Stimulated activated CD4-positive, alpha-beta T cell treated with anti-CD3 and anti-CD28 coated beads, TNF-alpha, amount 100 ng/mL, for 24 hours (primary cell): ENCODE measurements at places on chromosomes 2 and 18.
A peak's percentile ranks its signal among the peaks of the same experiment; 100 is the strongest.

- DNase-seq = no peak
These were observed 4.7 kb upstream of the ADNP2 start for GRCh38 chr18:80104364-80104779.

DNA sequence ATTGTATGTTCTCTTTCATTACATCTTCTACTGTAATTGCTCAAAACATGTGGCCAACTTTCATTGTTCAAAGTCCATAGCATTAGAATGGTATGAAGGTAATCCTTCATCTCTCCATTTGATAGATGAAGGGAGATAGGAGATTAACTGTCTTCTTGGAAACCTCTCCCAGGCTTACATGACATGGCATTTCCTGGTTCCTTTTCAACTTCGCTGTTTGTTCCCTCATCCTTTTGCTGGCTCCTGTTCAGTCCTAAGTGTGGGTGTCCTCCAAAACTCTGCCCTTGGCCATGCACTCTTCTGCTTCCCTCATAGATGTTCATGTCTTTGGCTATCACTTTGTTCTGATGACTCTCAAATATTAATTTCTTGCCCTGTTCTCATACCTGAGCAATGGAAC is 13.8 kb downstream of the NEB start:
- DNase-seq = no peak

GRCh38 chr2:1707771-1708418 is 36.4 kb downstream of the PXDN start:
- no peak for DNase-seq

DNA sequence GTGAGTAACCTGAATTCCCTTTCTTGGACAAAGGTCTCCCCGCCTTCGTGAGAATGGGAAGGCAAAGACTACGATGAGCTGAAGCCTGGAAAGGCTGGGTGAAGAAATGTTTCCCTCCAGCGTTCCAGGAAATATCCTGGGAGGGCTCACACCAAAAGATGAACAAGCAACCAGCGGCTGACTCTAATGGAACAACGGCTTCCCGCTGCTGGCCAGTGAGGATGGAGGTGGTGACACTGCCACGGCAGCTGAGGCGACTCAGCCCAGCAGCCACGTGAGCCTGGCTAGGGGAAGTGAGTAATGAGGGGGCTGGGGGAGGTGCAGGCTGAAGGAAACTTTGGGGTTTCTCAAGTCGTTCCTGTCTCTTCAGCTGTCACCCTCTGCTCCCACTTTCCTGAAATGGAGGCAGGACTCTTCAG is 105.0 kb upstream of the SMAD7 start:
- no peak for DNase-seq

DNA sequence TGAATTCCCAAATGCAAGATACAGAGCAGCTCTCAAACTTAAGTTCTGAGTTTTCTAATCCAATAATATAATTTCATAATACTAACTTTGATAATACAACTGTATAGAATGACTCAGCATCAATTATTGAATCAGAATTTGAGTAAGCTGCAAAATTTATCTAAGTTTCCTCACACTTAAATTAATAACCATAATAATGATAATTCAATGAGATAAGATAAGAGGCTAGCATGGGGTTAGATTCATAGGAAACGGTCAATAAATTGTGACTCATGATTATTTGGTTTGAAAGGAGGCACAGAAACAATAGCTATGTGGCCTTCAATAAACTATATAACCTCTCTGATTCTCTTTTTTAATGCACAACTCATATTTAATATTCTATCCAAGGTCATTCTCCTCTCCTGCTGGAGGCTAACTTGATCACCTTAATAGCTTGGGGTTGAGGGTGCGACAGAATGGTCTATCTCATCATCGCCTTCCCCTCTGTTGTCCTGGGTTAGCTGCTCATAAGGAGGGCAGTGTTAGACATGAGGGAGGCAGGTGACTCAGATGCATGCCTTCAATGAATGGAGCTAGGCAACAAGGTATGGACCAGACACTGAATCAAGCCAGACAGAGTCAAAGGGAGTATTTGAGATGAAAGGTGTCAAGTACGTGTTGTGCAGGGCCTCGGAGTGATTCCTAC is 36.2 kb upstream of the BMP10 start:
- no peak for DNase-seq

DNA sequence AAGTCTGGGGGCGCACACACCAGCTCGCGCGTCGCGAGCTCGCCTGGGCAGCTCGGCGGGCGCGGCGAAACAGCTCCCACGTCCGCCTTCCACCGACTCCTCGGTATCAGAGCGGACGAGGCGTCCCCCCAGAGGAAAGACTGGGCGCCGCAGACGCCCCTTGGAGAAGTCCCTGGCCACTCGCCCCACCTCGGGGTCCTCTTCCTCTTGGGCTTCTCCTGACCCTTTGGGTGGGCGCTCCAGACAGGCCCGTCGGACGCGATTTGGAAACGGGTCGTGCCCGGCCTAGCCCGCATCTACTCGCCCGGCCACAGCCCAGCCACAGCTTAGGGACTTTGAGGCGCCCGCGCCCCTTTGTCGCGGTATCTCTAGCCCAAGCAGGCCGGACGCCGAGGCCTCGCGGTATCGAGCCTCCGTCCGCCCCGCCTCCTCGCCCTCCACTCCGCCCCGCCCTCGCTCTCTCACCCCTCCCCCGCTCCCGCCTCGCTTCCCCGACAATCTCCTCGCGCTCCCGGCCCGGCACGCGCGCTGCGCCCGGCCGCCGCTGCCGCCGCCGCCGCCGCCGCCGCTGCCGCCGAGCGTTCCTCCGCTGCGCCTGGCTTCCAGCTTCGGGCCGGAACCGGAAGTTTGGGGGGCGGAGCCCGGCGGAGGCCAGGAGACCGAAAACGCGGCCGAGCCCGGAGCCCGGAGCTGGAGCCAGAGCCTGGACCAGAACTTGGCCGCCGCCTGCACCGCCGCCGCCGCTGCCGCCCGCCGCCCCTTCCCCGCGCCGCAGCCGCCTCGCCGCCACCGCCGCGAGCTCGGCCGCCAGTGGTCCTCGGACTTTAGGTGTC is 749 bp upstream of the ACVR2A start:
- peak; percentile 74 for DNase-seq

DNA sequence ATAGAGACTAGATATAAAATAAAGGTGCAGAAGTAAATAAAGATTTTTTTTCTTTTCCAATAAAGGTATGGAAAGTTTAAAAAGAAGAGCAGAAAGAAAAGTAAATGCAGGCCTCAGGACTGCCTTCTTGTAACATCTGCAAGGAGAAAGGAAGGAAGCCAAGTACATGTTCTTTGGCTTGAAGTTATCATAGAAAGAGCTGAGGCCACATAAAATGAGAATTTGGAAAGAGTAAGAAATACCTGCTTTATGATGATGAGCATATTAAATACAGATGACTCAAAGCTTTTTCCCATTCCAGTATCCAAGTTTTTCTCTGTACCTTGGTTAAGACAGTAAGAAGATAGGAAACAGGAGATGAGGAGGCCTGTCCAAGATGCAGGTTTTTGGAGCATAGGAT is 25.3 kb upstream of the UBE2E3 start:
- no peak for DNase-seq

DNA sequence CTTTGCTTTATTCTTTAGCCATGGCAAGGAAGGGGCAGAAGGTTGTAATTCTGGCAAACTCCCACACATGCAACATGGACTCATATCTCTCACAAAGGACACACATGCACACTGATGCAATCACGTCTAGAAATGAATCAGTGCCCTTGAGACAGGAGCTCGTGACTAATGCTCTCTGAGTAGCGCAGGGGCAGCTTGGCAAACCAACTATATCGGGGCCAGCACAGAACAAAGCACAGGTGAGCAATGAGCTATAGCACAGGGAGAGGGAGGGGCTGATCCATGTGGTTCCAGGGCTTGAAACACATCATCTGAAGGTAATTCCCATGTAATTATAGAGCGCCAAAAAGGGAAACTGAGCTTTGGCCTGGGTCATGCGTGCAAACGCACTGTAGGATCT is 165.2 kb upstream of the KLF7 start:
- peak; percentile 52 for DNase-seq

- DNase-seq = no peak
These were observed at the start of gene OSR1 for GRCh38 chr2:19358242-19359020. Gene OSR1 (minus strand): TSS chr2:19358623. CDS start chr2:19353805, 4,818 bp downstream.

- DNase-seq = no peak
These were observed 62.3 kb upstream of the FSIP2 start for GRCh38 chr2:185676316-185676715.
